ENCODE measurements at places on chromosomes 3 and 15. TPM values are rescaled to one million over a fixed set of nuclear protein-coding genes. Genes with fewer than 3 reads are reported as not detected.

The RBP2 gene
- total RNA-seq, result not detected

The SNX22 gene
- not detected for total RNA-seq

The CCR8 gene
- total RNA-seq, result not detected

The LAMB2 gene
- total RNA-seq, result 356 TPM

The DNAH12 gene
- not detected for total RNA-seq

The UROC1 gene
- not detected for total RNA-seq

The SLC28A2 gene
- total RNA-seq, result not detected

The SLC9C1 gene
- total RNA-seq, result 0.16 TPM

The ZNF860 gene
- total RNA-seq, result 0.32 TPM

The RAB27A gene
- total RNA-seq, result 5.8 TPM

The RFX7 gene
- 7.5 TPM for total RNA-seq

The RTF1 gene
- total RNA-seq, result 13.5 TPM

The FSTL1 gene
- 1,234 TPM for total RNA-seq

The ZNF662 gene
- 0.36 TPM for total RNA-seq

The TMEM108 gene
- 0.81 TPM for total RNA-seq

The PLA1A gene
- total RNA-seq, result not detected

All from cardiac atrium fibroblast (primary cell).